H7 (cell line): ENCODE measurements at places on chromosomes 13 and 19.

DNA sequence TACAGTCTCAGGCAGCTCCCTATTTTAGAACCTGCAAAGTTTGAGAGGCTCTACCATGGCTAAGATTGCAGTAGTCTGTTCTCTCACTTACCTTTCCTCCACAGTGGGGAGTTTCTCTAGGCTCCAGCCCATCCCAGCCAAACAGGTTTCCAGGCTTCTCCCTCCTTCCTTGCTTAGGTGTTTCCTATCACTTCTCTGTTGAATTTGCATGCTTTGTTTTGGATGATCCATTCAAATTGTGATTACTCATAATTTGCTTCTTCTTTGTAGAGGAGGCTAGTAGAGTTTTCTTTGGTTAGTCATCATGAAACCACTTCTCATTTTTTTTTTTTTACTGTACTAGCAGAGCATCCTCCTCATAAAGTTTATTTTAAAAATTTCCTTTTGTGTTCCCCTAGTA lies 1242.2 kb upstream of the MIR17HG start:
- DNase-seq: no peak

GRCh38 chr19:50417111-50418081 lies 1.3 kb upstream of the SPIB start:
- peak; percentile 77 for DNase-seq

GRCh38 chr19:51359294-51359693 lies 6.9 kb downstream of the ETFB start:
- DNase-seq: no peak

DNA sequence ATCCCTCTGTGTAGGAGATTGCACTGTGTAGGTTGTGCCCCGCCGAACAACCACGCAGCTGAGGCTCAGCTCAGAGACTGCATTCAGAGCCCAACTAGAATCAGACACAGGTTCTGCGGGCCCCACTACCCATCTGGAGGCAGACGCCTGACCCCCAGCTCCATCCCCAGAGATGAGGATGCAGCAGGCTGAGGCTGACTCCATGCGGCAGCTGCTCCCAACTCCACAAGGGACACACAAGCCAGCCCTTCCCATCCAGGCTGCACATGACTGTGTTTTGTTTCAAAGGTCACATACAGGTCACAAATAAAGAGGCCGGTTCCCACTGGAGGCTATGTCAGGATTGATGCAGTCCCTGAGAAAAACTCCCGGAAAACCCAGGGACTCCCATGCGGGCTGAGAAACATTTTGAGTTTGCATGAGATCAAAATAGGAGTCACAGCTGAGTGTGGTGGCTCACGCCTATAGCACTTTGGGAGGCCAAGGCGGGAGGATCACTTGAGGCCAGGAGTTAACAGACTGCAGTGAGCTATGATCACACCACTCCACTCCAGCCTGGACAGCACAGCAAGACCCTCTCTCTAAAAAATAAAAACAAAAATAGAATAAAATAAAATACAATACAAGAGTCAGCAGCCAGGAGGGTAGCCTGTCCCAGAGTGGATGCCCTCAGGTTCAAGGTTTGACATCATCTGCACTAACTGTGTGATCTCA lies 14.0 kb downstream of the ELL start:
- DNase-seq: no peak

GRCh38 chr19:2538096-2538757 lies 62.3 kb downstream of the GADD45B start:
- no peak for DNase-seq

DNA sequence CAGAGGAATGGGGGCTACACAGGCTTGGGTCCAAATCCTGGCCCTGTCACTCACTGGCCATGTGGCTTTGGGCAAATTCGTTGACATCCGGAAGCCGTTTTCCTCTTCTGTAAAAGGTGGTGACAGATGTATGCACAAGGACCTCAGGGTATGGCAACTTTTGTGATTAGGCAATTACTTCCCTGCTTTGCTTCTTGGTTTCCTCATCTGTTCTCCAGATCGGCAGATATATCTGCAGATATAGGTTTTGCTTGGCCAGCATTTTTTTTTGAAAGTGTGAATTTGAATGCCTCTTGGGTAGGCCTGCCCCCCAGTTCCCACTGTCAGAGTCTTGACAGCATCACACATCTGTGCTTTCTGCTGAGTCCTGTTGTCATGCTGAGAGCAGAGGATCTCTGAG lies 17.7 kb downstream of the TMEM272 start:
- DNase-seq: no peak

DNA sequence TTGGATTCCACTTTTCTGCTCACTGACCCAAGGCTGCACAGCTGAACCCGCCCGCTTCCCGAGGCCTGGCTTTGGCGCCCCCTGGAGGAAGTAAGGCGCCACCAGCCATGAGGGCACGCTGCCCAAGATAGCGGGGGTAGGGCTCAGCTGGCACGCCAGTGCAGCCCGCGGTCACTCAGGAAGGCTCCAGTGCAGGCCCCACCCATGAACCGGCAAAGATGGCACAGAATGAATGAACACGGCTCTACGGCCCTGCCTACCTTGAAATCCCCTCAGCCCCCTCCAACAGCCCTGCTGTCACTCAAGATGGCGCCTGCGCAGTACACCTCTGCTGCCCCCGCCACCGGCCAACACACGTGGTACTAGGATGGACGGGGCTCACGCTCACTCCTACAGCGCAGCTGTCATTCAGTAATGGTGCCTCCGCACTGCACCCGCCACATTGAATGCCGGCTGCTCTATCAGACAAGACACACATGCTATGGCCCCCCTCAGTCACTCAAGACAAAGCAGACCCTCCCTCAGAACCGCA lies 3.0 kb downstream of the PEG3 start:
- DNase-seq: peak; percentile 26

DNA sequence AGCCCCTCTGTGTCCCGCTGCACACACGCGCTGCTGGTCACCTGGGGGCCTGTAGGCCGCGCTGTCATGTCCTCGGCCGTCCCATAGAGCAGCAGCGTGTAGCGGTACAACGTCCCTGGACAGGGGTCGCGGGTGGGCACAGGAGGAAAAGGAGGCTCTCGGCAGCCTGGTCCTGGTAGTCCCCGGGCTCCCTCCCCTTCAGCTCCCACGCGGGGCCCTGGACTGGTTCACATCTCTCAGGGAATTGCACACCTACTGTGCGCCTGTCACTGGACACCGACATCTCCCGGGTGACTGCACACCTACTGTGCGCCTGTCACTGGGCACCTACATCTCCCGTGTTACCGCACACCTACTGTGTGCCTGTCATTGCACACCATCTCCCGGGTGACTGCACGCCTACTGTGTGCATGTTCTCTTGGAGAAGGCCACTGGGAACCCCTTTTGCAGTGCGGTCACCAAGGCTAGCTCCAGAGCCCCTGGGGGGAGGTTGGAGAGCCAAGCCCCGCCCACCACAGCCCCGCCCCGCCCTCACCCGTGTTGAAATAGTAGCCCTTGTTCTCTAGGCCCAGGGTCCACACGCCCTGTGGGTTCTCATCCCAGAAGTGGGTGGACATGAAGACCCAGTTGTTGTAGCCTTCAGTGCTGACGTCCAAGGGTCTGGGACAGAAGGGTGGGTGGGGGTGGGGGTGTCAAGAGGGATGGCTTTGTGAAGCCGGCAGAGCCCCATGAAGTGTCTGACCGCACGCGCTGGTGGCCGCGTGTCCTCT lies 3.5 kb upstream of the C19orf25 start:
- DNase-seq: peak; percentile 72

- no peak for DNase-seq
Measured at GRCh38 chr13:66036636-66037035, 1193.5 kb downstream of the PCDH9 start.

DNA sequence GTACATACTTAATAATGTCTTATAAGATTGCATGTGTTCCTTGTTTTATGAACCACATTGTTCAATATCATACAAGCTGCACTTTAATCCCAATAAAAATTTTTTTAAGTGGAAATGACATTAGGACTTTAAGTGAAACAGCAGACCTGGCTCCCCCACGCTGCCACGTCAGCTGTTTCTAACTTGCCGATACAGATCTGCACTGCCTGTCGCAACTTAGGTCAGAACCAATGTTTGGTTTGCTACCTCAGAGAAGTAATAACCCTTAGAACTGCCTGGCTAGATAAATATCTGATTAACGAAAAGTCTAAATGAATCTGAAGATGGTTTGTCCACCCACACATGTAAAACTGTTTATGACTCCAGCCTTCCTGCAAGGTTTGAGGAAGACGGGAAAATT lies 327.5 kb upstream of the DACH1 start:
- DNase-seq: no peak

- DNase-seq: no peak
Measured at GRCh38 chr13:99002172-99002710, 24.4 kb upstream of the DOCK9 start.

DNA sequence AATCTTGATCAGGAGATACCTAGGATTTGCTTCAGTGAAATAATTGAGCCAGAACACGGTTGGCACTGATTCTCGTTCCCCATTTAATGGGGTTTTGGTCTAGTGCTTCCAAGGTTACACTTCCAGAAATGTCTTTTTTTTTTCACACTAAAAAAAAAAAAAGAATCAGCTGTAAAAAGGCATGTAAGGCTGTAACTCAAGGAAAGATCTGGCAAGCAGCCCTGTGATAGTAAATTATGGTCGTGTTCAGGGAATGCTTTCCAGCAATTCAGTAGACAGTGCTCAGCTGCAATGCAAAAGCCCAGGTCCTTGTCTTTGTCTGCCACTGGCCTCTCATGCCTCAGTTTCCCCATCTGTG lies 27.2 kb upstream of the NDUFS7 start:
- no peak for DNase-seq

DNA sequence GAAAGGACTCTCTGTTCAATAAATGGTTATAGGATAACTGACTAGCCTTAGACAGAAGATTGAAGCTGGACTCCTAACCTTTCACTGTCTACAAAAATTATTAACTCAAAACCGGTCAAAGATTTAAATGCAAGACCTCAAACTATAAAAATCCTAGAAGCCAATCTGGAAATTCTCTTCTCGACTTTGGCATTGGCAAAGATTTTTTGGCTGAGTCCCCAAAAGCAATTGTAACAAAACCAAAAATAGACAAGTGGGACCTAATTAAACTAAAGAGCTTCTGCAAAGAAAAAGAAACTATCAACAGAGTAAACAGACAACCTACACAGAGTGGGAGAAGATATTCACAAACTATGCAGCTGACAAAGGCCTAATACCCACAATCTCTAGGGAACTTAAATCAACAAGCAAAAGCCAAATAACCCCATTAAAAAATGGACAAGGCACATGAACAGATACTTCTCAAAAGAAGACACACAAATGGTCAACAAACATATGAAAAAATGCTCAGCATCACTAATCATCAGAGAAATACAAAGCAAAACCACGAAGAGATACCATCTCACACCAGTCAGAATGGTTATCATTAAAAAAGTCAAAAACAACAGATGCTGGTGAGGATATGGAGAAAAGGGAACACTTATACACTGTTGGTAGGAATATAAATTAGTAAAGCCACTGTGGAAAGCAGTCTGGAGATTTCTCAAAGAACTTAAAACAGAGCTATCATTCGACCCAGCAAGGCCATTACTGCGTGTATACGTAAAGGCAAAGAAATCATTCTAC lies 266.3 kb downstream of the DNAJC15 start:
- DNase-seq: no peak

GRCh38 chr13:102400675-102401145 lies 1.1 kb downstream of the FGF14 start:
- peak; percentile 71 for DNase-seq

DNA sequence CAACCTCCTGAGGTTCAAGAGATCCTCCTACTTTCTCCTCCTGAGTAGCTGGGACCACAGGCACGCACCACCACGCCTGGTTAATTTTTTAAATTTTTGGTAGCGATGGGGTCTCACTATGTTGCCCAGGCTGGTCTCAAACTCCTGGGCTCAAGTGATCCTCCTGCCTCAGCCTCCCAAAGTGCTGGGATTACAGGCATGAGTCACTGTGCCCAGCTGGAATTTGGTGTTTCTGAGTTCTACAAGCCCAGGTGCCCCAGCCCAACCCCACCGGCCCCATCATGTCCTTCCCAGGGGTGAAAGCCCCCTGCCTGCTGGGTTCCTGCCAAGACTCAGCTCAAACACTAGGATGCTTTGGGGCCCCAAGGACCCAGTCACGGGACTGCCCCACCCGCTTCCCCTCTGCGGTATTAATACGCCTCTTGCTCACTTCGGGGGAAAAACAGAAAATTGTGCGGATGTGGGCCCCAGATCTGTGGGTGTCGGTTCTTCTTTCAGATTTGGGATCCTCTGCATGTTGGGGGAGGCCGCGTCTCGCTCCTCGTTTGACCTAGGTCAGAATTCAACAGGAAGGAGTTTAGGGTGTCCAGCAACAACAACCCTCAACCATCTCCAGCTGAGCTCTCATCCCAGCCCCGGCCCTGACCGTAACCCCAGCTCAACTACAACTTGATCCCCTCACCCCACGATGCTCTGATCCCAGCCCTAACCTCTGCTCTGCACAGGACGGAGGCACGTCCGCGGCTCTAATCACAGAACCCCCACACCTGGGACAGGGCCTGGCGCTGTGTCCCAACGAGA lies 3.7 kb upstream of the FCER2 start:
- peak; percentile 31 for DNase-seq

DNA sequence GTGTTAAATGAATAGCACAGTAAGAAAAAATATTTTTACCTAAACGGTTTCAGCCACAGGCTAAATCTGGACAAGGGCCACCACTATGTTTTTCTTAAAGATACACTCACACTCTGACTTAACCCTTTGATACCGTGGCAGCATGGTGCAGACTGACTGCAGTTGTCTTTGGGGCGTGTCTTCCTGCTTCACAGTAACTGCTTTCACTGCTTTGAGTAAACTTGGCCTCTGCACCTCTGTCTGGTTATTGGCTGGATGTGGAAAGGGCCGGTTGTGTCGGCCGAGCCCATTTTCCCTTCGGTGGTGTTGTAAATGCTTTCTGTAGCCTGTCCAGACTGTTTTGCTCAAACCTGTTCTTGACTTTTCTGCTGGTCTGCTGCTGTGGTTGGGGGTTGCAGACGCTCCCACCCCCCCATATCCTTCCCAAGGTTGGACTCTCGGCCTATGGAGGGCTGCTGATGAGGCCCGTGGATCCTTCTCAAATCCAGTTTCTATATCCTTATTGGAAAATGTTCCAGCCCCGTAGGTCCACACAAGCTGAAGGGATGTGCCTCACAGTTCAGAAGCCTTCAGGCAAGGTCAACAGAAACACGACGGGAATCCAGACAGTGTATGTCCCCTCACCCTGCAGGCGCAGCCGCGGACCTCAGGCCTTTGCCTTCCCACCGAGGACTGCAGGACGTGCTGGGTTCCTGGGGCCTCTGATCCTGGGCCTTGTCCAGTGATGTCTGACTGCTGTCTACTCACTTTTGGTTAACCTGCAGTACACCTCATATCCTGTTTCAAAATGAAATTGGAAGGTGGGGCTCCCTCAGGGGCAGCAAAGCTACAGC lies 90.2 kb upstream of the RNF113B start:
- no peak for DNase-seq

GRCh38 chr13:114043421-114044053 lies 69.7 kb upstream of the C13orf46 start:
- peak; percentile 83 for DNase-seq

- no peak for DNase-seq
Measured at GRCh38 chr19:54324071-54324470, 11.1 kb upstream of the LILRA5 start.

GRCh38 chr13:95492044-95492801 lies 60.3 kb upstream of the CLDN10 start:
- no peak for DNase-seq

- no peak for DNase-seq
Measured at GRCh38 chr13:110301606-110302553, 5.1 kb downstream of the COL4A1 start.
